ENCODE measurements at places on chromosomes 4 and X. TPM values are rescaled to one million over a fixed set of nuclear protein-coding genes. Genes with fewer than 3 reads are reported as not detected.

RNF212 gene
- total RNA-seq = 5.1 TPM

AFM gene
- total RNA-seq = not detected

GABRQ gene
- 0.26 TPM for total RNA-seq

GPC3 gene
- total RNA-seq = 4.9 TPM

SRPK3 gene
- 2.7 TPM for total RNA-seq

HS6ST2 gene
- total RNA-seq = 6.8 TPM

HSFX2 gene
- total RNA-seq = not detected

- DNase-seq = no peak
Observed at GRCh38 chrX:135557344-135557743, 36.9 kb downstream of the INTS6L start.

GRCh38 chr4:40152637-40153036 lies 44.2 kb upstream of the RHOH start:
- no peak for DNase-seq

DNA sequence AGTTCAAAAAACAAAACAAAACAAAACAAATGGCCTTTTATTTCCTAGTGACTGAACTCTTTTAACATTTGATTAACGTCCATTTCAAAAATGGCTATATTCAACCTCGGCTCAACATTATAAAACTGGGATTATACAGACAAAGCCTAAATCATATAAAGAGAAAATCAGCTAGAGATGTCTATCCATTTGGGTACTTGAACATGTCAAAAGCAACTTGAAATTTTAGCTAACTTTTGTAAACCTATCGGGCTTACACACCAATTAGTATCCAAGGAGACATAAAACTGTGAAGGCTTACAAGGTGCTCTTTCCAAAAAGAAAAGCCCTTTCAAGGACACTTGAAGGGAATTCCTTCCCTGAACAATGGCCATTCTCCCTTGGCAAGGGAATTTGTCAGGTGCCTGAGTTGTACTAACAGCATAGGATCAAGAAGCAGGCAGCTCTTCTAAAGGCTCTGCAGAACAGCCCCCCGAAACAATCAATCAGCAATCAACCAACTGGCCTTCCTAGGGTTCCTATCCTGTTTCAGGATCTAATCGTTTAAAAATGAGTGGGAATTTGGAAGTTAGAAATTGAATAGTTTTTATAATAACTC lies 633.7 kb upstream of the HTR2C start:
- DNase-seq = no peak

DNA sequence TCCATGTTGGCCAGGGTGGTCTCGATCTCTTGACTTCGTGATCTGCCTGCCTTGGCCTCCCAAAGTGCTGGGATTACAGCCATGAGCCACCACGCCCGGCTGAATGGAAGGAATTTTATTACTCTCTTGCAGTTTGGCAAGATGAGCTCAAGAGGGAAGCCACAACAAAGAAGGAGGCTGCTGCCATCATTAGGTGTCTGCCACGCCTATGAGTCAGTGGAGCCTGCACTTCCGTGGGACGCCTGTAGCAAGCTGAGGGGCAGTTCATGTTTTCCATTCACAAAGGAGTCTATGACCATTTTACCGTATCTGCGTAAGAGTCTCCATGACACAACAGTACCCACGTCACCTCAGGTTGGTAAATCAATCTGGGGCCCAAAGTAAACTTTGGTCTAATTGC lies 51.2 kb upstream of the CHRNA9 start:
- DNase-seq = no peak

- DNase-seq = no peak
Observed at GRCh38 chrX:42951747-42952146, 173.8 kb upstream of the PPP1R2C start.

DNA sequence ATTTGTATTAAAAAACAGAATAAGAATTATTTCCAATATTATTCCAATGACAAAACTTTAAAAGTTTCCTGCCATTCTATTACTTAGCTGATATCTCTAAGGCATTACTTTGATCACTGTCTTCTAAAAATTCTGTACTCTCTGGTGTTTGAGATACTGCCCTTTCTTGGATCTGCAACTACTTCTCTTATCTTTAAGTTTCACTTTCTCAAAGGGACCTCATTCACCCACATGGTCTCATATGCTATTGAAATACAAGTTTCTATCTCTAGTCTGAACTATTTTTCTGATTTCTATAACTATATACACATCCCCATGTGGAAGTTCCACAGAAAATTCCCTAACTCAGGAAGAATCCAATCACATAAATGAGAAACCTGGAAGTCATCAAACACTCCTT lies 22.2 kb downstream of the TMPRSS11E start:
- no peak for DNase-seq

DNA sequence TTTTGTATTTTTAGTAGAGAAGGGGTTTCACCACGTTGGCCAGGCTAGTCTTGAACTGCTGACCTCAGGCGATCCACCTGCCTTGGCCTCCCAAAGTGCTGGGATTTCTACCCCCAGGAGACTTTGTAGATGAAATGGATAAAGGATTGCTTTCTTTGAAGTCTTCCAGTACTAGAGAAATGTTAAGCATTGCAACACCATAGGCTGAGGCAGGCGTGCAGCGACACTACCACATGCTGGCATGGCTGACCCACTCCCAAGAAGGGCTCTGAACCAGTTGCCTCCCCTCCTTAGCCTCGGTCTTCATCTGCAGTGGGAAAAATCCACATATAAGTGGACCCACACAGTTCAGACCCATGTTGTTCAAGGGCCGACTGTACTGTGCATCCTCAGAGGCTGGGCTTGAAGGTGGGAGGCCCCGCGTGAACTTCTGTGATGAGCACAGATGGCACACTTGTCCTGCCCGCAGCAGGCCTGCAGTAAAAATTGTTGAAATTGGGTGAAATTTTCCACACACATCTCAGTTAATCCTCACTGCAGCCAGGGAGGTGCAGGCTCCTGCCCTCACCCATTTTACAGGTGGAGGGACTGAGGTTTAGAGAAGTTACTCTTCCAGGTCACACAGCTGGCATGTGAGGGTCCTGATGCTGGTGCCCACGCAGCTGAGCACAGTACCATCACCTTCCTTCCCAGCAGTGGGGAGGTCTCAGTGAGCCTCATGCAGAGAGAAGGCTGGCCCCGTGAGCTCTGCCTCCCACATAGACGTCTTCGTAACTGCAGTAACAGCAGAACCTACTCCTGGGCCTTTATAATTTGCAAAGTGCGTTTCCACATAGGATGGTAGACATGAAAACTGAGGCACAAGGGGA lies 35.5 kb downstream of the HTRA3 start:
- DNase-seq = no peak

GRCh38 chrX:141278306-141278705 lies 36.0 kb upstream of the SPANXC start:
- no peak for DNase-seq

- no peak for DNase-seq
Observed at GRCh38 chr4:25343671-25344070, 31.1 kb downstream of the ZCCHC4 start.

DNA sequence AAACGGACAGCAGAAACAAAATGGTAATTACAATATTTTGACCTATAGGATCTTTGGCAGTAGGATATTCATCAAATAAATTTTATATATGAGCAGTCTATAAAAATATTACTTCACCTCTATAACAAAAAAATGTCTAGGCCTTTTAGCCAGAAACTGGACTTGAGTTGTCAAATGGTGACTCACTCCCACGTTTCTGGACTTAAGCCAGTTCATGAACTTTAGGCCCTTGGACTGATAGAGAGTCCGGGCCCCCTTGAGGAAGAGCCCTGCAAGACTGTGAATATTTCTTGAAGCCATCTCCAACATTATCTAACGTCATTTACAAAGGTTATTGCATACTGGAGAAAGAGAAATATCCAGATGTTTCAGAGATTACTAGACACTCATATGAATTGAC lies 106.8 kb upstream of the FAM47A start:
- no peak for DNase-seq

DNA sequence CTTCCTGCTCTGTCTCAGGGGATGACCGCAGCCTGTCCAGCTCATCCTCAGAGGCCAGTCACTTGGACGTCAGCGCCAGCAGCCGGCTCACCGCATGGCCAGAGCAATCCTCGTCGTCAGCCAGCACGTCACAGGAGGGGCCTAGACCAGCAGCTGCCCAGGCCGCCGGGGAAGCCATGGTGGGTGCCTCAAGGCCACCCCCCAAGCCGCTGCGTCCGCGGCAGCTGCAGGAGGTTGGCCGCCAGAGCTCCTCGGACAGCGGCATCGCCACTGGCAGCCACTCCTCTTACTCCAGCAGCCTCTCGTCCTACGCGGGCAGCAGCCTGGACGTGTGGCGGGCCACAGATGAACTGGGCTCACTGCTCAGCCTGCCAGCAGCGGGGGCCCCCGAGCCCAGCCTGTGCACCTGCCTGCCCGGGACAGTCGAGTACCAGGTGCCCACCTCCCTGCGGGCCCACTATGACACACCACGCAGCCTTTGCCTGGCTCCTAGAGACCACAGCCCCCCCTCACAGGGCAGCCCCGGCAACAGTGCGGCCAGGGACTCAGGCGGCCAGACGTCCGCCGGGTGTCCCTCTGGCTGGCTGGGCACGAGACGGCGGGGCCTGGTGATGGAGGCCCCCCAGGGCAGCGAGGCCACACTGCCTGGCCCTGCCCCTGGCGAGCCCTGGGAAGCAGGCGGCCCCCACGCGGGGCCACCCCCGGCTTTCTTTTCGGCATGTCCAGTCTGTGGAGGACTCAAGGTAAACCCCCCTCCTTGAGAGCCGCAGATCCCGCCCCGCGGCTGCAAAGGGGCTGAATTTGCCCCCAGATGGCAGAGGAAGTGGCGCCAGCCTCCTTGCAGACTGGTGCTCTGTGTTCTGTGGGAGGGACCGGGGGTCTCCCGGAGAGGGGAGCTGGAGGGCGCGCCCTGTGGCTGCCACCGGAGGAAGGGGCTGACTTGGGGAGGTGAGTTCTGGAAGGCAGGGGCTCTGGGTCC lies 29.9 kb downstream of the DOK7 start:
- DNase-seq = no peak

GRCh38 chr4:7068279-7068842 lies 497 bp upstream of the GRPEL1 start:
- DNase-seq = no peak

DNA sequence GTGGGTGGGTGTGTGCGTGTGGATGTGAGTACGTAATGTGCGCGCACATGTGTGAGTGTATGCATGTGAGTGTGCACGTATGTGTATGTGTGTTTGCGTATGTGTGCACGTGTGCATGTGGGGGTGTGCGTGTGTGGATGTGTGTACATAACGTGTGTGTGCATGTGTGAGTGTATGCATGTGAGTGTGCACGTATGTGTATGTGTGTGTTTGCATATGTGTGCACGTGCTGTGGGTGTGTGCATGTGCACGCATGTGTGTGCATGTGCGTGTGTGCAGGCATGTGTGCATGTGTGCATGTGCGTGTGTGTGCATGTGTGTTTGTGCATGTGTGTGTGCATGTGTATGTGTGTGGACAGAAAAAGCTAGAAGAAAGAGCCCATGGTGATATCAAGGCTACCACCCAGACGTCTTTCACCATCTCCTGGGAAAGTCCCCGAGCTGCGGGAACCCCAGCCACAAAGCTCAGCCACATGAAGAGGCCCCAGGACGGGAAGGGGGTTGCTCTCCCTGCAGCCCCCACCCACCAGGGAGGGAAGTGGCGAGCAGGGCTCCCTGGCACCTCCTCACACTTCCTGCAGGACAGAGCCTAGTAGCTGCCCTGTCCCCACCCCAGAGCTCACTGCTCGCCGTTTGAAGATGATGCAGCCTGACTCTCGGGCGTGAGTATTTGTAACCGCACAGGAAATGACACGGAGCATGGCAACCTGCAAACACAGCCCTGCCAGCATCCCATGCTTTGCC lies 108.3 kb downstream of the DCTD start:
- DNase-seq = no peak

GRCh38 chrX:12975670-12975965 lies 708 bp downstream of the TMSB4X start:
- DNase-seq = no peak

- DNase-seq = no peak
Observed at GRCh38 chr4:151993521-151993920, 232.7 kb upstream of the GATB start.
